Nephron progenitor cell (in vitro differentiated cells): ENCODE measurements at places on chromosomes 4 and X.
A peak's percentile ranks its signal among the peaks of the same experiment; 100 is the strongest.

DNA sequence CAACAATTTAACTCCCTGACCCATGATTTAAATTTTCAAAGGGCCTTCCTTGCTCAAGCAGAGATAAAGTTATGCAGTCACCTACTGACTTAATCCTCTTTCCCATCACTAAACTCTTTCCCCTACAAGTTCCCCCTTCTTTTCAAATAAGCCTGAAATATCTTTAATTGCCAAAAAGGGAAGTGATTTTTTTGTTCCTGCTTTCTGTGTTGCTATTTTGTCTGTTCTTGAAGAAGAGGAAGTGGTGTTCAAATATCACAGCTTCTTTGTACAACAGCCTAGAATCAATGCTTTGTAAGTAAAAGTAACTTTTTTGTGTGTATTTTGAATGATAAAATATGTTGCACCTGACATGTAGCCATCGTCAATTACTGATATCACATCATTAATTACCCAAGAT lies 595.9 kb downstream of the CENPC start:
- no peak for DNase-seq

DNA sequence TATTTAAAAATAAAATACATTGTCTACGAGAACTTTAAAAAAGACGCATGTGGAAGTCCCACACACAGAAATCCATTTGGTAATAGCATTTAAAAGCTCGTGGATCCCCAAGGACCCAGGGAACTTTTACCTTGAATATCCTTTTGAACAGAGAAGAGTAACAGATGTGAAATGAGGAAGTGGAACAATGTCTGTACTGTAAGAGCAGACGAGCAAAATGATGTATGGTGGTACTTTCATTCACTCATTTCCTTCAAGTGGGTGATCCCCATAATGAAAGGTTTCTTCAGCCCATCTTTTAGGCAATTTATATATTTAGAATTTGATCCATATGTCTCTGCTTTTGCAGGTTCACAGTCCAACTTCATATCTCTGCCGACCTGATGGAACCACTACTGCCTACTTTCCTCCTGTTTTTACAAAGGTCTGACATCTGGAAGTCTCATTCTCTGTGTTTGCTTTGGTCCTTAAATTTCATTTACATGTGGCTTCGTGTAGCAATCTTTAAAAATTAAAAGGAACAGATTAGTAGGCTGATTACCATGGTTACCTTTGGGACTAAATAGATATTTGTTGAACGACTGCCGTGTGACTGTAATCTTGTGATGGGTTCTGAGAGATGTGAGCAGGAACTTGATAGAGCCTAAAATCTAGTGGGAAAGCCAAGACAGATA lies 188.4 kb downstream of the PALLD start:
- DNase-seq: no peak

- no peak for DNase-seq
Measured at GRCh38 chr4:65747386-65747785, 77.1 kb upstream of the EPHA5 start.

- peak; percentile 71 for DNase-seq
Measured at GRCh38 chr4:39698424-39699009, 581 bp downstream of the UBE2K start.

GRCh38 chrX:149298111-149298510 lies 207.0 kb downstream of the IDS start:
- DNase-seq: no peak

GRCh38 chrX:38986586-38986985 lies 185.3 kb downstream of the MID1IP1 start:
- no peak for DNase-seq

DNA sequence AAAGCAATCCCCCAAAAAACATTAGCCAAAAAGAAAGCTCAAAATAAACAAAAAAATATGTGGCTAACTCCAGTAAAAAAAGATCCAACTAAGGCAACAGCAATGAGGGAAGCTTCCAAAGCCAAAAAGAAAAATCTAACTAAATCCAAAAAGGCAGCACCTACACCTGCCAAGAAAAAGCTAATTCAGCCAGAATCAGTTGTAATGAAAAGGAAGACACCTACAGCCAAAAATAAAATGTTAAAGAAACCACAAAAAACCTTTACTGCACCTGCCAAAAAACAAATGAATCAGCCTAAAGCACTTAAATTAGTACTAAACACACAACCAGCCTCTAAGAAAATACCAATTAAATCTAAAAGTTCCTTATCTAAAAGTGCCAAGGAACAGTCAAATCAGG lies 37.2 kb upstream of the CABS1 start:
- DNase-seq: no peak
